ENCODE measurements at places on chromosomes 3 and 15. TPM values are rescaled to one million over a fixed set of nuclear protein-coding genes. Genes with fewer than 3 reads are reported as not detected.

DNA sequence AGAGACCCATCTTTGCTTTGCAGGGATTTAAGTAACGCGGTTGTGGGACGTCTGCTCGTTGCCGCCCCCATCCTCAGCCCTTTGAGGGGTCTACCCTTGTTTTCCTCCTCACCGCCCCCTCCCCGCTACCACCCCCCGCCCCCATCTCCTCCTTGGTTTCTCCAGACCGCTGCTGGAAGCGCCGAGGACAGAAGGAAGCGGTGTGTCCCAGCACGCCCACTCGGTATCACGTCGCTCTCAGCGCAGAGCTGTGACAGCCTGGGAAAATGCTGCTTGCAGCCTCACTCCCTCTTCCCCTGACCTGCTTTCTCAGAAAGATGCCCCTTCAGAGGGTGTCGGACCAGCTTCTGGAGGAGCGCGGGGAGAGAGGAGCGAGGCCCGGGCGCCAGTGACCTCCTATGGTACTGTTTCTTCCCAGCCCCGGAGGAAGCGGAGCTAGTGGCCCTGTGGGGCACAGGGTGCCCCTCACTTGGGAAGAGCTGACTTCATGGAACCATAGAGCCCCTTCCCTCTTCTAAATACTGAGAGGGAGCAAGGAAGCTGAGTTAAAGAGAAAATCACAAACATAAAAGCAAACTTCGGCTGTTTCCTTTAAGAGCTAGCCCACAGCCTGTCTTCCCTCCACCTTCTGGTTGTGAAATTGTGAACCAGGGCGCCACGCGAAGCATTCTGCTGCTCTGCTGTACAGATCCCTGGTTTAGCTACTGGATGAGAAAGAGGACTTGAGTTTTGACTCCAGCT lies 698 bp downstream of the IL1RAP start:
- peak; percentile 48 for DNase-seq

GRCh38 chr3:46946856-46947545 lies 29.5 kb downstream of the CCDC12 start:
- peak; percentile 70 for DNase-seq

- no peak for DNase-seq
Observed at GRCh38 chr3:19216669-19217337, 68.5 kb downstream of the KCNH8 start.

Gene ISLR
- not detected for total RNA-seq

- peak; percentile 60 for DNase-seq
Observed at GRCh38 chr3:158152186-158152585, 42.3 kb downstream of the RSRC1 start.

DNA sequence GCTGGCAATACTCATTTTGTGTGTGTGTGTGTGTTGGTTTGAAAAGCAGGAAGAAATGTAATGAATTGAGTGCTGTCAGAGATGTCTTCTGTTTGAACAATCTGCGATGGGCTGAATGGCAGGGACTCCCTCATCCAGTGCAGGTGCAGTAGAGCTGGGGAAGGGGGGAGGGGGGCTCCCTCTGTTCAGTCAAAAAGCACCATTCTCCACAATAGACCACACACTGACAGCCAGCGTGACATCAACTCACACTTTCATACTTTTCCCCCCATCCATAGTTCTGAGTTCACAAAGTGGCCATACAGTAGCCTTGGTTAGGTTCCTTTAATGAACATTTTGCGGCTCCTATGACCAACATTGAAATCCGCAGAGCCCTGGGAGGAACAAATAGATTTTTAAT lies 10.4 kb downstream of the SOX2 start:
- no peak for DNase-seq

DNA sequence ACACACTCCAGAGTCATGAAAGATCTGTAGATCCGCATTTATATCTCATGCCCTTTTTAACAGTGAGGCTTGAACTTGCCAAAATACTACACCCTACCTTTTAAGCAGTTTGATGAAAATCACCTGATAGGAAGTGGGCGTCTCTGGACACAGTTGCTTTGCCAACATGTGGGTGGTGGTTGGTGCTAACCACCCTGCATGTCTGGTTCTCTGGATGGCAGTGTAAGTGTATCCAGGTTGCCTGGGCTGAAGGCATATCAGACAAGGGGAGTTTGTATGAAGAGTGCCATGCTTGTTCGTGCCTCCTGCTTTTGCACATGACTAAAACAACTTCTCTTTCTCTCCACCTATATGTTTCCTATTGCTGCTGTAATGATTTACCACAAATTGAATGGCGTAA lies 159.6 kb downstream of the GHSR start:
- DNase-seq: no peak

DNA sequence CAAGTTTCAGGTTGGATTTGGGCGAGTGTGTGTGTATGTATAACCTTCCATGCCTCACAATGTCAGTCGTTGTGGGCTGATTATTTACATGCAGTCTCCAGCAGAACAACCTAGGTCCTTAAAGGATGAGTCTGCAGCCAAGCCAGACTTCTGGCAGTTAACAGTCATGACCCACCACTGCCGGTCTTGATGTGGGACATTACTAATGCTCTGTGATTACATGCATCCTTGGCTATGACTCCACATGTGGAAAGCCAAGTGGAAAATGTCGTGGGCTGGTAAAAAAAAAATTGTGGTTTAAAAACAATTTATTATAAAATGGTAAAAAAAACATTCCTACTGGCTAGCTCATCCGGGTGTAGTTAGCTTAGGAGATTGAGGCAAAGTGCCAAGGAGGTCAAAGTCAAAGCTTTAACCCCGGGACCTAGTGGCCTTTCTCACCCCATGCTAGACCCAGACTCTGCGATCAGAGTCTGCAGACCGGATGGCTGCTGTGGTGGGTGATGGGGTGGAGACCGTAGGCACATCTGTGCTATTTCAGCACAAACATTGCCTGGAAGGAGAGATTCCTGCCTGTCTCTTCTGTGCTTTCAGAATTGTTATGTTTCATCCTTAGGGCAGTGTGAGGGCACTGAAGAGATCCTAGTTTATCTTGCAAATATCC lies 6.8 kb downstream of the RARRES1 start:
- DNase-seq: peak; percentile 93

DNA sequence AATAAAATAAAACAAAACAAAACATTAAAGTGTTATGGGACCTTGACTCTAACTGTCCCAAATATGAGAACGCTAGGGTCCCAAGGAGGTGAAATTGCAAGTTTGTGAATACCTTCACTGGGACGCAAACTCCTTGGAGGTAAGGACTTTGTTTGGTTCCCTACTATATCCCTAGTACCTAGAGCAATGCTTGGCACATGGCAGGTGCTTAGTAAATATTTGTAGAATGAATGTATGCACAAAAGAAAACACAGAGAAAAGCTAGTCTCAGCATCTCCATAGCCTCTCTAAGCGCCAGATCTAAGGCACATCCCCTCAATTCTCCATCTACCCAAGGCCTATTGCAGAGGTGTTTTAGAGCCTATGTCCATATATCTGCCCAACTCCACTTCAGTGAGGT lies 30.5 kb downstream of the GPR176 start:
- DNase-seq: no peak

DNA sequence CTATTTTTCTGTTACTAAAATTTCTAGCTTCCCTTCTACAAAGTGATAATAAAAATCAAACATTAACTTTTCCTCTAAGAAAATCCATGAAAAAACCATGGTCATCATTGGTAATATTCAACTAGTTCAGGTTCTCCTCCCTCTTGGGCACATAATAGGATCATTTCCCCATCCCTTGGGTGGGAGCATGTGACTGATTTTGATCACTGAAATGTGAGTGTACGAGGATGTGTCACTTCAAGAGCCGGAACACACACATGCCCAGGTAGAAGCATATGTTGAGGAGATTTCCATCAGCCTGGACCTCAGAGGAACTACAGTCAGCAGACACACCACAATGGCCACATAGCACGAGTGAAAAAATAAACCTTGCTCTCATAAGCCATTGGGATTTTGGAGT lies 36.1 kb downstream of the AP3S2 start:
- no peak for DNase-seq

All from mammary epithelial cell (primary cell).